Esophagus mucosa (tissue), 1 donor: ENCODE measurements at places on chromosomes 7 and 10.
A peak's percentile ranks its signal among the peaks of the same experiment; 100 is the strongest.

DNA sequence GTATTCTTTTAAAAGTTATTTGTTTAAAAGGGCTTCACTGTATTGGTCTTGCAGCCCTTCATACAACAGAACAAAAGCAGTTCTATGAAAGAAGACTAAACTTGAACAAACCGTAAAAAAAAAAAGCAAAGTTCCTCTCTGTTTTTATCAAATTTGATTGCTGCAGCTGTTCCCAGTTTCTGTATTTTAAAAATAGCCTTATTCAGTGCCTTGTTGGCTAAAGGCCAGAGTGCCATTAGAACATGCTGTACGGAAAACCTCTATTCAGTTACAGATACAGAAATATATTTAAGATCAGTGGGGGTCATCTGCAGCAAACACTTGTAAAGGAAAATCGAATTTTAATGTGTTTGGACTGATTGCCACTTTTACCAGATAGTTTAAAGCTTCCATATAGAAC, 207.8 kb upstream of the ETV1 start:
- no peak for ATAC-seq

- ATAC-seq, result no peak
Measured at GRCh38 chr7:67843615-67844014, 847.0 kb downstream of the TYW1 start.

DNA sequence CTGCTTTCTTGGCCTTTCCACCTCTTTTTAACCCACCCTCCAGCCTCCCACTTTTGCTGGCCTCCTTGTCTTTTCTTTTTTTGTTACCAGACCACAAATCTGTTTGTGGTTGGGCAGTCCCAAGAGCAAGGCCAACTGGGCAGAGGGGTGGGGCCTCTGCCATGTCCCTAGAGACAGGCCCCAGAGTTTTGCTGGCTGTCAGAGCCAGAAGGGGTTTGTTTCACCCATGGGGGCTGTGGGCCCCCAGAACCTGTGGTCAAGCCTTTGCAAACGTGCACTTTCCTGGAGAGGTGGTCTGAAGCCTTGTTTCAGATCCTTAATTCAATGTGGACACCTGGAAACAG, 10.3 kb downstream of the ZMIZ1 start:
- ATAC-seq, result no peak

- peak; percentile 80 for ATAC-seq
Measured at GRCh38 chr7:16916105-16916639, 34.4 kb upstream of the AGR3 start.

- ATAC-seq, result no peak
Measured at GRCh38 chr7:44469461-44470134, 20.9 kb downstream of the NUDCD3 start.

- ATAC-seq, result peak; percentile 81
Measured at GRCh38 chr10:30433730-30434272, at the start of gene MAP3K8. Gene MAP3K8, plus strand, starts transcription at chr10:30434184. Its CDS starts 4,755 bp downstream, at chr10:30438939.

DNA sequence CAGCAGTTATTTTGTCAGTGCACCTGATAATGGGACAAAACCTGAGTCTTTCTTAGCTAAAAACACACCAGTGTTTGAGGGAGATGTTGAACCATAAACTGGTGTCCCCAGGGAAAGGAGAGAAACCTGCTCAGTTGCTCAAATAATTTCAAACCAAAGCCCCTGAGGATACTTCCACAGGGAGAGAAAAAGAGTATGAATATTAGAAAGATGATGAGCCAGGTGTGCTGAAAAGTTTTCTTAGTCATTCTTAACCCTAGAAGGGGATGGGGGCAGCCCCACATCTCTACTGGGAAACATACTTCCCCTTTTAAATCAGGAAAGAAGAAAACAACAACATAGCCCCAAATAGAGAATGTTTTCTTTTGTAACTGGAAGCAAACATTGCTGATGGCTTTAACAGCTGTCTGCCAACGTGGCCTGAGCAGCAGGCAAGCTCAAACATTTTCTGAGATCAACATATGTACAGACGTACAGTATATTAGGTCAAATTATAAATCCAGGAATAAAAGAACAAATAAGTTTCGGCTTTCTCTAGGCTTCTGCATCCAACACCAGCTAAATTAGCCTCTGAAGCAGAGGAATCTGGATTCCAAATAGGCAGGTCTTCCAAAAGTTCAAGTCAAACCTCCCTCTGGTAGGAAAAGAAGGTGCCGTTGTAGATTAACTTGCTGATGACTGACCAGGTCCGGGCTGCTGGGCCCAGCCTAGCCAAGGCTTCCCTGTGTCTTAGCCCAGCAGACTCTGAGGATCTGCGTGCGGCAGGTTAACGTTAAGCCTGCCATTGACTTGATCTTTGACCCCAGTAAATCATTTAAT, 30.5 kb upstream of the FBXW4 start:
- ATAC-seq, result no peak

DNA sequence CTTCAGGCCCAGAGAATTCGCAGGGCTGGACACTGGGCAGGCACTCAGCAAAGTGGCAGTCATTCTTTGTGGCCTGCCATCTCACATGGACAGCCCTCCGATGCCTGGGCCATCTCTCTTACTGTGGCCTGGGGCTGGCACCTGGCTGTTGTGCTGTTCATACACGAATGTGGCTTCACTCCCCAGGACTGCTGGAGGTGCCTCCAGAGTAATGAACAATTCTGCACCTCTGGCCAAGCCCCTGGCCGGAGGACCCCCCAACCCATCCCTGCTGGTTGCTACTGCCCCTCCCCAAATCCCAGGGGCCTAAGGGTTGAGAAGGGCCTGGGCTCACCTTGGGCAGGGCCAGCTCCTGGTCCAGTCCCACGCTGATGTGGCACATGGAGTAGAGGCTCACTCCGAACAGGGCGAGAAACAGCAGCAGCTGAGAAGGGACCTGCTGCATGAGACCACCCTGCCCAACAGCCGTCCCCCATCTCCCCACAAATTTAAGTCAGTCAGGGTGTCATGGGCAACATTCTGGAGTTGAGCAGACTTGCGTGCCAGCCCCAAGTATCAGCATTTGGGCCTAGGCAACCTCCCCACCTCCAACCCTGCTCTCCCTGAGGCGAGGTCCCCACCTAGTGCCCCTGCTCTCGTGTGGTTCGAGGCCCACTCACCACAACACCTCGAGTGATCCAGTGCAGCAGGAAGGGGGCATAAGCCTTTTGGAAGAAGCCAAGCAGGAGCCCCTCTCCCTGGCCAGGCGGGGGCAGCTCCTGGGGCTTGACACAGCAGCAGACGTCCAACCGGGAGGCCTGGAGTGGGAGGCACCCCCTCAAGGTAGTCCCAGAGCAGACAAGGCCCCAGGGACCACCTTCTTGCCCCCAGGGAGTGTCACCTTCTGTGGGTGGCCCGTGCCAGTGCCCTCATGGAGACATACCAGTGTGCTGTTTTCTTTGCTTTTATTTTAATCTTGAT, 9.4 kb downstream of the NPC1L1 start:
- no peak for ATAC-seq

DNA sequence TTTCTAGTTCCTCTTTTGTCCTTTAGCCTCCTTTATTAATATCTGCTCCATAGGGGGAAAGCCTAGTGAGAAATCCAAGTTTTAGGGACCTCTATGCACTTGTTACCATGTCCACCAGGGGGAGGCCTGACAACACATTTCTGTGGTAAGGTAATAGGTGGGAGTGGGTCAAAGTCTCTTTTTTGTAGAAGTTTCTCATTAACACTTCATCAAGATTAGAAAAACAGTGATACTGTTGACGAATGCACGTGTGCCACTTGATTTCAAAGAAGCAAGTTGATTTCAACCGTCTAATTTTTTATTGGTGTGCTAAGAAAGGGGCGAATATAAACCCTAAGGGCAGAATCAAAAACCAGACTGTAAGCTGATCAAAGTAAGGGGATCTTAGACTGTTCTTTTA, 30.6 kb downstream of the CISD1 start:
- peak; percentile 52 for ATAC-seq

GRCh38 chr10:79393221-79393923, 46.1 kb downstream of the PPIF start:
- no peak for ATAC-seq

- ATAC-seq, result peak; percentile 39
Measured at GRCh38 chr10:77836299-77836820, 90.2 kb downstream of the DLG5 start.

GRCh38 chr10:99758211-99758891, 24.1 kb upstream of the ABCC2 start:
- no peak for ATAC-seq

GRCh38 chr10:6877722-6878392, 297.8 kb upstream of the PRKCQ start:
- ATAC-seq, result no peak

DNA sequence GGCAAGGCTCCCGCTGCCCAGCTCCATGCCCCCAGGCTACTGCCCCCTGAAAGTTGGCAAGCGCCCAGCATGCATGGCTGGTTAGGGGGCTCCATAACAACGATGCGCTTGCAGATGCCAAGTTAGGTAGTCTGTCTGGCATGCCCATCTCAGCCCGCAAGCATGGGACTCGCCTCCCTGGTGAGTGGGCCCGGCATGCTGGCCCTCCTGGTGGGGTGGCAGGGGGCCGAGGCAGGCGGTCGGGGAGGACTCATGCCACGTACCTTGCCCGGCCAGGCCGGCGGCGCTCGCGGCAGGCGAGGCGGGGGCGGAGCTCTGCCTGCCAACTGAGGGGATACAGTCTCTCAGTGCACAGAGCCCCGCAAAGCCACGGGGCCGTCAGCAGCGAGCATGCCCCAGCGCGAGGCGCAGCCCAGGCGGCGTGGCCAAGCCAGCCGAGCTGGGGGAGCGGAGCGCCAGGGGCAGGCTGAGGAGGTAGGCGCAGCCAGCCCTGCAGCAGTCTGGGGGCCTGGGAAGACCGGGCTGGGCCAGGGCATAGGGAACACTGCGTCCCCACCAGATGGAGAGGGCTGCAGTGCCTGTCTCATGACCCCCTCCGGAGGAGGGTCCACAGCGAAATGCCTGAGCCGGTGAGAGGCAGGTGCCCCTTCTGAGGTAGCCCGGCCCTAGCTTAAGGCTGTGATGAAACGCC, 28.0 kb upstream of the NDST2 start:
- ATAC-seq, result peak; percentile 6

DNA sequence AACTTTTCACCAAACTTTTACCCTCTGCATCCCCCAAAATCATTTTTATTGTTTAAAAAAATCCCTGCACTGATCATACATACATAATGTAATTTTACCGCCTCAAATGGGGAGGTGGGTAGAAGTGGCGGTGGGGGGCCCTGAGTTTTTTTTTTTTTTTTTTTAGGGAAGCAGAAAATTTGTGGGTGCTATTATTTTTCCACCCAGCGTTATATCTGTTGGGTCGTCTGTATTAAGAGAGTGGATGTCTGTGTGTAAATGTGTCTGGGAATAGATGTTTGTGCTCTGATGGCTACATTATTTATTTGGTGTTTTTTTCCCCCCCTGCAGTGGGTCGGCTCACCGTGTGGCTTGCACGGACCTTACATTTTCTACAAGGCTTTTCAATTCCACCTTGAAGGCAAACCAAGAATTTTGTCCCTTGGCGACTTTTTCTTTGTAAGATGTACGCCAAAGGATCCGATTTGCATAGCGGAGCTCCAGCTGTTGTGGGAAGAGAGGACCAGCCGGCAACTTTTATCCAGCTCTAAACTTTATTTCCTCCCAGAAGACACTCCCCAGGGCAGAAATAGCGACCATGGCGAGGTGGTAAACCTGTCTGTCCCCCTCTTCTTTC, 438 bp downstream of the ARID5B start:
- ATAC-seq, result no peak

DNA sequence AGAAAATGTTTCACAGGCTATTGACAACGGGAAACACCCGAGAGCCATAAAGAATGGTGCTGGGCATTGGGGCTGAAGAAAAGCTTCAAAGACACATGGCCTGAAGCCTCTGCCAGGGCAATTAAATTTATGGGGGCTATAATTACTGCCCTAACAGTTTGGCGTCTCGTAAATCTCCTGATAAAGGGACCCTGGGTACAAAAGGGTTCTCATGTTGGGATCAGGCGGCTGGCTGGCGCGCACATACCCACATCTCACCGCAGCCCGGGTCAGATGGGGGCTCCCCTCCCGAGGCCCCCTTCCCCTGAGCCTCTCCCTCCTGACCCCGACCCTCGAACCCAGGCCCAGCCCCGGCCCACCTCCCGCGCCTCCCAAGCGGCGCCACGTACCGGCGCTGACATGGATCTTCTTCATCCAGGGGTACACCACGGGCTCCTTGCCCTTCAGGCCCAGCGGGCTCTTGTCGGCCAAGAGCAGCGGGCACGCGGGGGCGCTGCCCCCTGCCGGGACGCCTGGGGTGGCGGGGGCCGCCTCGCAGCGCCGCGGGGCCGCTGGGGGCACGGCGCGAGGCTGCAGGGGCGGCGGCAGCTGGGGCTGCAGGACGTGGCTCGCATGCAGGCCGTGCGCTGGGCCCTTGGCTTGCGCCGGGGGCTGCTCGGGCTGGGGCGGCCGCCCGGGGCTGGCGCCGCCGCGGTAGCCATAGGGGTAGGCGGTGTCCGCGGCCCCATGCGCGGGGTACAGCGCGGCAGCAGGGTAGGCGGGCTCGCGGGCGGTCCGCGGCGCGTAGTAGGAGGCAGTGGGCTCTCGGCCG, 623 bp downstream of the HOXA4 start:
- peak; percentile 45 for ATAC-seq

DNA sequence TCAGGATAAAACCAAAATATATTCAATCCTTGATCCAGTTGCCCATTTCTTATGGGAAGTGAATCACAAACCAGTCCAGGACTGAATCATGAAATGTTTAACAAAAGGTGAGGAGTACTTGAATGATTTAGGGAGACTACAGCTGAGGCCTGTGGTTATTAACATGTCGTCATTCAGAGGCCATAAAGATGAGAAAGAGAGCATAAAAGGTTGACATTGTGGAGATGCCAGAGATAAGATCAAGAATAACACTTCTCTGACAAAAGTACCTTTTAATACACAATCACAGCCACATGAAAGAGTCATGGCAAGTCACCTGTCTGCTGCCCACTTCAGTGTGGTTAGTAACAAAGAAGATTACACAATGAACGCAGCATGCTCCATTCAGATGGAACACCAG, 1195.7 kb upstream of the SORCS1 start:
- no peak for ATAC-seq

DNA sequence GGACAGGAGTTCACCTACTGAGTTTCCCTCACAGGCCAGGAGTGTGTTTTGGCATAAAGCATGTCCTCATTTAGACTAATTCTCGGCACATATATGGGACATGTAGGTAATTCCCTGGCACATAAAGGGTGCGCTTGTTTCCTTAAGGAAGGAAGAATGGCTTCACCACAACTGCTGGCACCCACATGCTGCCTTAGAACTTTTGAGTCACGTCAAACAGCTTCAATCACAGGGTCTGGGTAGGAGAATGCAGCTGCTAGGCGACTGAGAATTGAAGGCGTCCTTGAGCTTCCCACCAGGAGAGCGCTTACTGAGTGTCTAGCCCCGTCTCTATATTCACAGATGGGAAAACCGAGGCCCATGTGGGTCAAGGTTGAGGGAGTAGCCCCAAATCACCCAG, 146.1 kb downstream of the CHN2 start:
- no peak for ATAC-seq
